ENCODE measurements at places on chromosomes 7 and 10. TPM values are rescaled to one million over a fixed set of nuclear protein-coding genes. Genes with fewer than 3 reads are reported as not detected.

Gene SFTPA1
- total RNA-seq: not detected

DNA sequence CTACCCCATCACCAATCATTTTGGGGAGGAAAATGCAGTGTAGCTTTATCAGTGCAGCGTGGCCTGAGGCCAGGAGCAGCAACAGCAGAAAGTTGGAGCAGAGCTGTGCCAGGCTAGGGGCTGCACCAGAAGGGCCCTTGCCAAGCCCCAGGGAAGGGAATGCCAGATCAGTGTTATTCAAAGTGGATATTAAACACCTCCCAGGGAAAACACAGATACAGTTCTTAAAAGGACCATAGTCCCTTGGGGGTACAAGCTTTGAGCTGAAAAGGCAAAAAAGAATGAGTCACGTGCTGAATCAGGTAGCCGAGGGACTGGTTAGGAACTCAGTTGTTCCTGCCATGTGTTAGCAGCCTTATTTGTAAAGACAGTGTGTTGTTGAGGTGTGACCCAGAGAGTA is 54.0 kb downstream of the GSDME start:
- no peak for DNase-seq

- DNase-seq: no peak
Observed at GRCh38 chr10:6108631-6109443, 20.0 kb downstream of the RBM17 start.

GRCh38 chr7:730501-731439 is 3.7 kb upstream of the PRKAR1B start:
- DNase-seq: peak; percentile 63

DNA sequence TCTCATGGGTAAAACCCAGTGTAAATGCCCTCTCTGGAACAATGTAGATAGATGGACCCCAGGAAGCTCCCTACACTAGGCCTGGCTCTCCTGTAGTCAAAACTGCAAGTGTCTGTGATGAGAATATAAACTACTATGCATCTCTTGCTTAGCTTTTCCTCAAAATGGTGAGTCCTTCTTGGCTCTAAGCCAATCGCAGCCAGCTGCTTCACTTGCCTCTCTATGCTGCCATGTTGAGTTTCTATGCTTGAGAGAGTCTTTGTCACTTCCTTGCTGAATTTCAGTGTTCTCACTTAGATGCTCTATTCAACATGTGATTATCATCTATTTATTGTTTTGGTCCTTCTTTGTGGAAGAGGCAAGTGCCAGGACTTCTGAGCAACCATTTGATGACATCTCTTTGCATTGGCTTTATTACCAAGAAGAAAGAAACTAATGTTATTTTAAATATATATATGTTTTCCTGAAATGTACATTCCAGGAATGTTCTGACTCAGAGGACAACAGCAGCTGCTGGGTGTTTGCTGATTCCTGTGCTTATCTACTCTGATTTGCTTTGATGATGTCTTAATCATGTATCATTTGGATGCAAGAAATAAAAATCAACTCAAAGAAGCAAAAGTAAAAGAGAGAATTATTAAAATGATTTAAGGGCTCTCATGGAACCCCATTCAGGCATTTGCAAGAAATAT is 16.6 kb downstream of the TAS2R40 start:
- DNase-seq: no peak

GRCh38 chr10:108378779-108379178 is 1214.3 kb upstream of the SORCS1 start:
- no peak for DNase-seq

DNA sequence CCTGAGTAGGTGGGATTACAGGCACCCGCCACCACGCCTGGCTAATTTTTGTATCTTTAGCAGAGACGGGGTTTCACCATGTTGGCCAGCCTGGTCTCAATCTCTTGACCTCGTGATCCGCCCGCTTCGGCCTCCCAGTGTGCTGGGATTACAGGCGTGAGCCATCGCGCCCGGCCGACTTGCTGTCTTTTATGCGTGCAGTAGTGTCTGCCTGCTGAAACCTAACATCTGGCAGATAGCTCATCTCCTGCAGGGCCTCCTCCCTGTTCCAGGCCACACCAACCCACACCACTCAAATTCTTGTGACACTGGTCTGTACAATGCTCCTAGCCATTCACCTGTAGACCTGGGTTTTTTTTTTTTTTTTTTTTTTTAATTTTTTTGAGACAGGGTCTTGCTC is 41.5 kb downstream of the BAIAP2L1 start:
- no peak for DNase-seq
